ENCODE measurements at places on chromosomes 16 and 17.
A peak's percentile ranks its signal among the peaks of the same experiment; 100 is the strongest.

DNA sequence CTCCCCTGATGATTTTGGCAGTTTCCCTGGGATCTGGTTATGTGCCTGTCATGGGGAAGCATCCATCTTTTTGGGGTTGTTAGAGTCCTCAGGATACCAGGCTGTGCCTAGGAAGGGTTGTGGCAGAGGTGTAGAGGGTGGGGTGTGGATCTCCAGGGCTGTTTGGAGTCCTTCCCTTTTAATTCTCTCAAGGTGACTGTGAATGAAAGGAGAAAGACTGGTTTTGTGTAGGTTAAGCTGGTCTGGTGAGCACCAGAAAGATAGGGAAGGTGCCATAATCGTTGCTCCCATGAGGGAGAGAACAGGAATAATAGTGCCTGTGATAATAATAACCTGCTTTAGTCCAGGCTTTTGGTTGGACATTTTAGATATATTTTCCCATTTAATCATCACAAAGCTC, 7.0 kb downstream of the MAP2K4 start:
- no peak for DNase-seq

DNA sequence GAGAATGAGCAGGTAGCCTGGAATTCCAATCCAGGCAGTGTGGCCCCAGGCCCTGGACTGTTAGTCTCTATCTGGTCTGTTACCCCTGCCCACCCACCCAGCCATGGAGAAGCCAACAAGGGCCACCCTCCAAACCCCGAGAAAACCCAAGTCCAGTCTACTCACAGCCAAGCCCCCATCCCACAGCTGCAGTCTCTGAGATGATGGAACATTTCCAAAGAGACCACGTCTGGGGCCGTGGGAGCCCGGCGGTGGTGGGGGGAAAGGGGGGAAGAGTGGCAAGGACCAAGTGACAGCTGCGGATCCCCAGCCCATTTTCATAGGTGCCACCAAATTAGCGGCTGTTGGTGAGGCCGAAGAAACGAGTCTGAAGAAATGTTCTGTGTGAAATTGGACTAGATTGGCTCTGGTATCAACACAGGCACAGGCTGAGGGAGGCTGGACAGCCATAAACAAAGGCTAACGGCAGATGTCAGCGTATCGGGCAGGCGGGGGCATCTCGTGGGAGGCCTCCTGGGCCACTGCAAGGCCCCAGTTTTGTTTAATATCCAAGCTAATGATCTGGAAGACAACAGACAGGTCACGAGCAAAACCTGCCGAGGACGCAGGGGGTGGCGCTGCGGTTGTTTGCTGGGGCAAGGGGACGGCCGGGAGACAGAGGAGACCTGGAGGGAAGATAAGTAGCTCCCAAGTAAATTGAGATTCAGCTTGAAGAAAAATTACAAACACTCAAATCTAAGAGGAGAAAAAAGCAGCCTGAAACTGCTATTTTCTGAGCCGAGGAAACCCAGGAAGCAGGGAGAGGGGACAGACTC, 53.4 kb downstream of the RBFOX3 start:
- DNase-seq: no peak

- DNase-seq: no peak
These were observed 428 bp upstream of the ANTKMT start for GRCh38 chr16:720447-720989.

- DNase-seq: no peak
These were observed 68.8 kb downstream of the IL21R start for GRCh38 chr16:27470567-27471431.

DNA sequence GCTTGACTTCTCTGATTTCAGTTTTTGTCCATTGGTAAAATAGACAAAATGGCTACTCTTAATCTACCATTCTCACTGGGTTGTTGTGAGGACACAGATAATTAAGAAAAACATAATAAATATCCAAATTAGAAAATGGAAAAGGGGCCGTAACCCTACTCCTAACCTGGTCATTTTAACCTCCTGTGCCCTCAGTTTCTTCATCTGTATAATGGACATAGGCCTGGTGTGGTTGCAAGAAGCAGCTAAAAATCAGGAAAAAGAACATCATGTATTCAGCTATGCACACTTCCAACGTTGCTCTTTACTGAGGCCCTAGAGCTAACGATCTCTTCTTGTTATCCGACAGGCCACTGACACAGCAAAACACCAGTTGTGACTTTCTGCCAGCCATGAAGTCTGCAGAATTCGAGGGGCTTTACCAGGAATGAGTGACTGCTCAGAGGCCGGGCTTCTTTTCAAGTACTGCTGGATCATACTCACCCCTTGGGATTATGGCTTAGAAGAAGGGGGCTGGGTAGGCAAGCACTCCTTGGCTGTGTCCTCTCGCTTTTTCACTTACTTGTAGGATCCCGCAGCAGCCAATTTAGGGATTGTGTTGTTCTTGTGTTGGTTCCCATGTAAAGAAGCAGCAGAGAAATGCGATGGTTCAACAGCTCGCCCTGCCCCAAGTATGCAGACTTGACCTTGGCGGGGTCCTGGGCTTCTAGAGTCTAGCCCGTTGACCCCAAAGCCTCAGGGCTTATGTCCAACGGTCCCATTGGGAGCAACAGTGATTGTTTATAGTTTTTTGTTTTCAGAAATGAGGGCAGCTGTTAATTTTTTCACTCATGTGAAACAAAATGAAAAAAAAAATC, 20.9 kb downstream of the LDAF1 start:
- DNase-seq: no peak

- DNase-seq: no peak
These were observed 1.3 kb downstream of the SAMD14 start for GRCh38 chr17:50128441-50129352.

DNA sequence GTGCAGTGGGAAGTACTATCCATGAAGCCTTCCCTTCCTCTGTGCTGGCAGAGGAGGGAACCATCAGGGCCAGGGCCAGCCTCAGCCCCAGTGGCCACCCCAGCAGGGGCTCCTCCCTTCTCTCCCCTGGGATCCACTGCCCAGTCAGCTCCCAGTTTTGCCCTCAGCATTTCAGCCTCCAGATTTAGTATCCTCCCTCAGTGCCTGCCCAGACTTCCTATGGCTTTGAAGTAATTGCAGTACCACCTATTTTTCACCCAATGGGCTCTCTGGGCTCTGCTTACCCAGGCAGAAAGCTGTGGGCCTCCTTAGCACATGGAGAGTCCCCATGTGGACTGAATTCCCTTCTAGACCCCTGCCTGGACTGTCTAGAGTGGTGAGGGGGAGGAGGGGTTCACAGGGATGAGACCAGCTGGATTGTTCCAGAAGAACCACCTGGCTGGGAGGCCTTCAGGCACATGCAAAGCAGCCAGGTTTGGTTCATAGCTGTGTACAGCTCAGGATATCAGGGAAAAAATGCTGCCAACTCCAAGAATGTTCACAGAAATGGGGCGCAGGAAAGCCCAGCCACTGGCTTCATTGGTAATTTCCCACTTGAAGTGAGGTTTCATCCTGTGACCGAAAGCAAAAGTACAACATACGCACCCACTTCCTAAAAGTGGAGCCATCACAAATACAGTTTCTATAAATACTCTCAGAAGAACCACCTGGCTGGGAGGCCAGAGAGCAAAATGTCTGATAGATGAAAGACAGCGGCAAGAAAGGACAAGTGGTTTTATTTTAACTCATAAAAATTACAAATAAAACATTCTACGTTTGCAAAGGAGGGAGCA, 15.2 kb upstream of the HERPUD1 start:
- DNase-seq: no peak

GRCh38 chr17:56545106-56545505, 48.4 kb upstream of the NOG start:
- DNase-seq: no peak

GRCh38 chr17:38508954-38509771, 80.9 kb downstream of the ARHGAP23 start:
- DNase-seq: peak; percentile 51

- no peak for DNase-seq
These were observed 8.2 kb upstream of the CD300E start for GRCh38 chr17:74631468-74632450.

DNA sequence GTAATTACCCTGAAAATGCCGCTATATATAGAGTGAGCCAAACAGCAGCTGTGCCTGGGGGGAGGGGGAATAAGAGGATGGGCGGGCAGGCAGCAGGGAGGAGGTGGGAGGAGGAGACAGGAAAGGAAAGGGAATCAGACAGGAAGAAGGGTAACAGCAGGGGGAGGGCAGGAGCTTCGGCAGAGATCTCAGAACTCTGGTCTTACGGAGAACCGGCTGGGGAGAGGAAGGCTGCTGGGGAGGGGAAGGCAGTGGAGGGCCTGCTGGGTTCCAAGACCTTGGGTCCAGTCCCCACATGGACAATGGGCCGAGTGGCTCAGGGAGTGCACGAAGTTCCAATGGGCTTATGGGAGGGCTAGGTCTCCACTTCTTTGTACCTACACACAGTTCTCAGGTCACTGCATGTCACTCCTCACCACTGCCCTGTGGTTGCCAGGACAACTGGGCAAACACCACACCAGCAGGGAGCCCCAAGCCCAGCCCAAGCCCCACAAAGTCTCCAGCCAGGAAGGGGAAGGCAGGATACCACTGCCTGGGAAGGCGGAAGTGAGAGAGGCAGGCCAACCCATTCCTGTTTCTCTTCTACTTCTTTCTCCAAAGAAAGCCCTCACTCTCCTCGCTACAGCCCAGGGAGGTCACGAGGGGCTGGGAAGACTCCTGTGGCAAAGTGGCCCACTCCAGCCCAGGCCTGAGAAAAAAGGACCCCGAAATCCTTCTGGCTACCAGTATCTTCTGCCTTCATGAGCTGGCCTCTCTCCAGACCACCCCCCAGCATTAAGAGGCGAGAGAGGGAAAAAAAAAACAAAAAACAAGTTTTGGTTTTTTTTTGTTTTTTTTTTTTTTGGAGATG, 25.3 kb downstream of the G6PC3 start:
- DNase-seq: no peak

GRCh38 chr17:8520981-8521380, 85.3 kb downstream of the NDEL1 start:
- no peak for DNase-seq

- DNase-seq: no peak
These were observed 147.3 kb downstream of the CCDC182 start for GRCh38 chr17:57597531-57598453.

DNA sequence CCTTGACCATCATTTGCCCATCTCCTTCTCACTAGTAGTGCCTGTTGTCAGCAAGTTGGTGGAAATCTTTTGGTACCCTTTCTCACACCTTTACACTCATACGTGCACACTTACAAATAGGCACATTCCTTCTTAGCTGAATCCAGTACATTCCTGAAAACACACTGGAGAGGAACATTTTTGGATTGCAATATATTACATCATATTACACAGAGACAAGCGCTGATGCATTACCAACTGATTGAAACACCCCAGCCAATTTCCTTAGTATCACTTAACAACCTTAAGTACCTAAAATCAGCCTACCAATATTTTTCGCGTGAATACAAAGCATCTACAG, 64.1 kb downstream of the PLCG2 start:
- DNase-seq: no peak

GRCh38 chr17:28449859-28450258, 23.6 kb upstream of the SLC13A2 start:
- no peak for DNase-seq
